ENCODE measurements at places on chromosomes 5 and 9. TPM values are rescaled to one million over a fixed set of nuclear protein-coding genes. Genes with fewer than 3 reads are reported as not detected.

GRCh38 chr9:136527721-136528710 lies 17.8 kb downstream of the NOTCH1 start:
- no peak for DNase-seq

GRCh38 chr5:81717226-81717625 lies 33.7 kb downstream of the SSBP2 start:
- no peak for DNase-seq

- no peak for DNase-seq
These were observed 85.7 kb downstream of the STK10 start for GRCh38 chr5:172102218-172102870.

- DNase-seq, result no peak
These were observed 6.8 kb downstream of the NNT start for GRCh38 chr5:43609752-43610151.

DNA sequence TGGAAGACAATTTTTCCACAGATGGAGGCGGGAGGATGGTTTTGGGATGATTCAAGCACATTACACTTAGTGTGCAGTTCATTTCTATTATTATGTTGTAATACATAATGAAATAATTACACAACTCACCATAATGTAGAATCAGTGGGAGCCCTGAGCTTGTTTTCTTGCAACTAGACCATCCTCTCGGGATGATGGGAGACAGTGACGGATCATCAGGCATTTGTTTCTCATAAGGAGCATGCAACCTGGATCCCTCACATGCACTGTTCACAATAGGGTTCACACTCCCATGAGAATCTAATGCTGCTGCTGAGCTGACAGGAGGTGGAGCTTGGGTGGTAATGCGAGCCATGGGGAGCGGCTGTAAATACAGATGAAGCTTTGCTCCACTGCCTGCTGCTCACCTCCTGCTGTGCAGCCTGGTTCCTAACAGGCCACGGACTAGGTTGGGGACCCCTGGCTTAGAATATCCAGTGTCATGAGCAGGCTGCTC lies 1.6 kb downstream of the STKLD1 start:
- no peak for DNase-seq

GRCh38 chr9:33080534-33080933 lies 4.1 kb upstream of the SMU1 start:
- DNase-seq, result peak; percentile 77

- DNase-seq, result no peak
These were observed 49.7 kb upstream of the FST start for GRCh38 chr5:53430618-53431252.

GRCh38 chr9:72460342-72461312 lies 60.8 kb upstream of the TMC1 start:
- no peak for DNase-seq

The OR1N2 gene
- not detected for polyA plus RNA-seq

The CTXN3 gene
- 0.10 TPM for polyA plus RNA-seq

The PCDHGC3 gene
- 15.2 TPM for polyA plus RNA-seq

The IL5 gene
- polyA plus RNA-seq, result not detected
